Calu3 (cell line): ENCODE measurements at places on chromosomes 2 and 18. TPM values are rescaled to one million over a fixed set of nuclear protein-coding genes. Genes with fewer than 3 reads are reported as not detected.

MBD2 gene
- total RNA-seq = 103 and 106 TPM in 2 replicates

NT5C1B gene
- total RNA-seq = not detected in 2 replicates

SLC9A2 gene
- 5.7 and 5.9 TPM in 2 replicates for total RNA-seq

CNOT11 gene
- 67.7 and 74.5 TPM in 2 replicates for total RNA-seq

SUCLG1 gene
- total RNA-seq = 72.3 and 78.9 TPM in 2 replicates

DNA sequence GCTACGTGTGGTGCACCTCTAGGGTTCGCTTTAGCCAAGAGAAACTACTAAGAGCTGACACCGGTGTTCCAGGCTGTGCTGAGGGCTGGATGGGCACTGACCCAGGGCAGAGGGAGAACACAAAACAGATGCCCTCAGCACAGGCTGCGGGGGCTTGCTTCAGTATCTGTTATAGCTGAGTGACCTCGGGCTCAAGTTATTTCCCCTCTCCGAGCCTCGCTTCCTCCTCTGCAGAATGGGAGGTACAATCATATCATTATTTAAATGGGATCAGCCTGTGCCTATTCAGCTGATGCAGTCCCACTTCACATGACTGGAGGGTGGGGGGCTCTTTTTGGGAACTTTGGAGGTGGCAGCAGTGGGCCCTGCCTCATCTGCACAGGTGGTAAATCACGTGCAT is 156.1 kb upstream of the APCDD1 start:
- no peak for DNase-seq
- no peaks in the 10 kb centered on the region for H3K36me3 ChIP-seq
- peaks cover 18% of the 10 kb centered on the region for H3K4me1 ChIP-seq
- no peak overlapping the region for H3K4me3 ChIP-seq

DNA sequence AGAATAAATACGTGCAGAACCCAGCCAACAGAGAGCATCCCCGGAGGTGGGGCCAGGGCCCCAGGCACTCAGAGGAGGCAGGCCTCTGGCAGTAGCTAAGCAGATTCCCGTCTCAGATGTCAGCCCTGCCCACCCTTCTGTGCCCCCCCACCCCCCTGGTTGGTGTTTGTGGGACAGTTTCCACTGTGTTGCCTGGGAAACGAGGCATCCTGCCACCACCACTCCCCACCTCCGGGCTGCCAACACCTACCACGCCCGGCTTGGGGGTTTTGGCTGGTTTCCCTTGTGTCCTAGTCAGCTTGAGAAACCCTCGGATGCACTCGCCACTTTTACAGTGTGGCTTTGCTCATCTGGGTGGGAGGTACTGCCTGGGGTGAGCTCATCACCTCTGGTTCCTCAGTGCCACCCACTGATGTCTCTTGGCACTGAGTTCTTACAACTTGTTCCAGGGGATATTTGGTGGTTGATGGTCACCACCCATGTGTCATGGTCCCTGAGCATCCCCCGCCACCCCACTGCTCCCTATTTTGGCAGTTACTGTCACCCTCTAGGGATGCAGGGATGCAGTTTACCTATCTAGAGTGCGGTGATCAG is 72.4 kb upstream of the YWHAQ start:
- H3K27me3 ChIP-seq = no peaks in the 10 kb centered on the region
- DNase-seq = peak; percentile 8
- peak overlapping the region; percentile 37 for H3K27ac ChIP-seq
- H3K36me3 ChIP-seq = no peaks in the 10 kb centered on the region
- no peaks in the 10 kb centered on the region for H3K4me1 ChIP-seq

DNA sequence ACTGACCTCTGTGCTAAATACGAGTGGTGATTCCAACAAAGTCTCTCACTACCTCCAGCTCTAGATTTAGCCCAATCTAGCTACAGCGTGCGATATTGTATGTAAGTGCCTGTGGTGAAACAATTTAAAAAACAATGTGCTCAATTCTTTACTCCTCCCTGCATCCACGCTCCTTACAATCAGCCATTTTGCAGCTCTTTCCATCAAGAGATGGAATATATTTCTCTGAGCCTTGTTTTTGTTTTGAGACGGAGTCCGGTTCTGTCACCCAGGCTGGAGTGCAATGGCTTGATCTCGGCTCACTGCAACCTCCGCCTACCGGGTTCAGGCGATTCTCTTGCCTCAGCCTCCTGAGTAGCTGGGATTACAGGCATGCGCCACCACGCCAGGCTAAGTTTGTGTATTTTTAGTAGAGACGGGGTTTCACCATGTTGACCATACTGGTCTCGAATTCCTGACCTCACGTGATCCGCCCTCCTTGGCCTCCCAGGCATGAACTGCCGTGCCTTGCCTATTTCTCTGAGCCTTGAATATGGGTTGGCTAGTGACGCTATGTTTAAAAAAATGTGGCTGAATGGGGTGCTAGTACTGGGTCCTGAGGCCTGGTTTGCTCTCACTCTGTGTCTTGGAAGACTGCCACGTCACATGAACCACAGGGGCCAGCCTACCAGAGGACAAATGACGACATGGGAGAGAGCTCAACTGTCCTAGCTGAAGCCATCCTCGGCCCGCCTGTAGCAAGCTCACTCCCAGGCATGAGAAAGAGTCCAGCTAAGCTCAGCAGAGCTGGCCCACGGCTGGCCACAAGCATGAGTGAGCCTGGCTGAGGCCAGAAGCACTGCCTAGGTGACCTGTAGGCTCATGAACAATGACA is 14.8 kb downstream of the WDFY1 start:
- peaks cover 20% of the 10 kb centered on the region for H3K4me1 ChIP-seq
- peaks cover 11% of the 10 kb centered on the region for H3K36me3 ChIP-seq
- no peak overlapping the region for H3K27ac ChIP-seq
- no peak for DNase-seq
- no peaks in the 10 kb centered on the region for H3K27me3 ChIP-seq

GRCh38 chr18:12154361-12154760 is 60.7 kb downstream of the ANKRD62 start:
- no peaks in the 10 kb centered on the region for H3K36me3 ChIP-seq
- no peak for DNase-seq
- no peaks in the 10 kb centered on the region for H3K4me1 ChIP-seq
- no peak overlapping the region for H3K27ac ChIP-seq

- H3K27me3 ChIP-seq = no peaks in the 10 kb centered on the region
- peaks cover 17% of the 10 kb centered on the region for H3K36me3 ChIP-seq
- DNase-seq = no peak
Observed at GRCh38 chr2:20584045-20584398, 66.9 kb downstream of the HS1BP3 start.

DNA sequence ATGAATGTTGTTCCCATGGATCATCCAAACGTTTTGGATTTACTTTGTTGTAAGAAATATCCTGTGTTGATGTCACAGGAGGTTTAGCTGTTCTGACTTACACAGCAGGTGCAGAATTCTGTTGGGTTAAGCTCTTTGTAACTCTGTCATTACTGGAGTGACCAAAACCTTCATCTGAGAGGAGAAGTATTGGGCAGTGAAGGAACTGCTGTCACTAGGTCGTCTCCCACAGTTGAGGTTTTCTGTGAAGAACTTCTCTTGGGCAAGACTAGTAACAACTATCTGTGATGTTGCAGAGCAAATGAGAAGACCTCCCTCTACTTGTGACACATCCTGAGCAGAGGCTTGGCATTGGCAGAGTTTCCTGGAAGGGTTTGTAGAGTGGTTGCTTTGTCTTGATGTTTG is 2.9 kb downstream of the SPTBN1 start:
- H3K27me3 ChIP-seq = no peaks in the 10 kb centered on the region
- DNase-seq = no peak
- H3K27ac ChIP-seq = no peak overlapping the region

DNA sequence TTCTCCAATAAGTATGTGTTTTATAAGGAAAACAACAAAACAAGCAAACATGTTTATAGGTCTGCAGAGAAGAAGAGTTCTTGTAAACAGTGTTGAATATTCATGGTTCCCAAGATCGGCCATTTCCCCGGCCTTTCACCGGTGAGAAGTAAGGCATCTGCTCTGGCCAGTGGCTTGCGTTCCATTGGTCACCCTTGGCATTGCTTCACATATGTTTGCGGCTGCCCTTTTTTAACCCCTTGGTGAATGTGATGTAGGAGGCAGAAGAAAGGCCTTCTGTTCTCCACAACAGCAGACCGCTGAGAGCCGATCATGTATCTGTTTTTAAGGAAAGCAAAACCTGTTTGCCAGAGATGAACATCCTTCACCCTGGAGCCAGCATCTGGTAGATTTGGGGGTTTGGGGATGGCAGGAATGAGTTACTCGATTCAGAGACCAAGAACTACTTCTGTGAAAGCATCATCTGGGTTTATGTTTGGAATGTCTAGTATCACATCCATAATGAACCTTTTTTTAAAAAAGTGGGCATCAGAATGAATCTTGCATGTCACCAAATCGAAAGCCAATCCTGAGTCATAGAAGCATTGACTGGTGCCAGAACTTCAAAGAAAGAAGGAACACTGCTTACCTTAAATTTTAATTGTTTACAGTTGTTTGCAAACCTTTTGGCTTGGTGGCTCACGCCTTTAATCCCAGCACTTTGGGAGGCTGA is 112.3 kb downstream of the AGAP1 start:
- no peak overlapping the region for H3K4me3 ChIP-seq
- H3K27ac ChIP-seq = no peak overlapping the region
- peaks cover 20% of the 10 kb centered on the region for H3K4me1 ChIP-seq
- no peaks in the 10 kb centered on the region for H3K27me3 ChIP-seq
- H3K36me3 ChIP-seq = peaks cover 5% of the 10 kb centered on the region
- no peak for DNase-seq

- no peak overlapping the region for H3K4me3 ChIP-seq
- no peaks in the 10 kb centered on the region for H3K27me3 ChIP-seq
- no peak for DNase-seq
- no peaks in the 10 kb centered on the region for H3K36me3 ChIP-seq
- H3K27ac ChIP-seq = no peak overlapping the region
- no peaks in the 10 kb centered on the region for H3K4me1 ChIP-seq
Observed at GRCh38 chr2:128520340-128520739, 201.7 kb upstream of the HS6ST1 start.

GRCh38 chr18:2823202-2823601 is 23.6 kb upstream of the EMILIN2 start:
- no peaks in the 10 kb centered on the region for H3K4me1 ChIP-seq
- H3K36me3 ChIP-seq = no peaks in the 10 kb centered on the region
- no peak overlapping the region for H3K27ac ChIP-seq
- DNase-seq = no peak
- no peak overlapping the region for H3K4me3 ChIP-seq
- no peaks in the 10 kb centered on the region for H3K27me3 ChIP-seq
